Activated naive CD4-positive, alpha-beta T cell treated with anti-CD3 and anti-CD28 coated beads for 36 hours (primary cell): ENCODE measurements at places on chromosomes 16 and 17.

DNA sequence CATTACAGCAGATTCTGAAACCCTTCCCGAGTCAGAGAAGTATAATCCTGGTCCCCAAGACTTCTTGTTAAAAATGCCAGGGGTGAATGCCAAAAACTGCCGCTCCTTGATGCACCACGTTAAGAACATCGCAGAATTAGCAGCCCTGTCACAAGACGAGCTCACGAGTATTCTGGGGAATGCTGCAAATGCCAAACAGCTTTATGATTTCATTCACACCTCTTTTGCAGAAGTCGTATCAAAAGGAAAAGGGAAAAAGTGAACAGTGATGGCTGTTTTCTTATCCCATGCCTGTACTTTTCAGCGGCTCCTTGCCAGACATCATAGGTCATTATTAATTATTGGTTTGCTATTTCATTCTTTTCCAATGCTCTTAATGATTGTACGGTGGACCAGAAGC, 28.1 kb downstream of the ERCC4 start:
- DNase-seq: no peak

DNA sequence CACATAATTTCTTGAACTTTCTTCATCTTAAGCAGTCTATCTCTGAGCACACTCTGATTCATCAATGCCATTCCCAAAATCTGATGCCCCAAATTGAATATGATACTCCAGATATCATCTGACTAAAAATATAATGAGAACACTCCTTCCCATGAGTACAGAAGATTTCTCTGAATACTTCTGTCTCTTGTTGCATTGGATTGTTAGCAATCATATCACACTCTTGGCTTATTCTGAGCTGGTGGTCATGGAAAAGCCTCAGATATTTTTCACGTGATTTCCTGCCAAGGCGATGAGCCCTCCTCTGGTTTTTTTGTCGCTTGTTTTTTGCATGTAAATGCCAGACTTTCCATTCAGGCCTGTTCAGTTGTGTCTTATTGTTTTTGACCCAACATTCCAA, 87.2 kb downstream of the NOG start:
- DNase-seq: no peak

DNA sequence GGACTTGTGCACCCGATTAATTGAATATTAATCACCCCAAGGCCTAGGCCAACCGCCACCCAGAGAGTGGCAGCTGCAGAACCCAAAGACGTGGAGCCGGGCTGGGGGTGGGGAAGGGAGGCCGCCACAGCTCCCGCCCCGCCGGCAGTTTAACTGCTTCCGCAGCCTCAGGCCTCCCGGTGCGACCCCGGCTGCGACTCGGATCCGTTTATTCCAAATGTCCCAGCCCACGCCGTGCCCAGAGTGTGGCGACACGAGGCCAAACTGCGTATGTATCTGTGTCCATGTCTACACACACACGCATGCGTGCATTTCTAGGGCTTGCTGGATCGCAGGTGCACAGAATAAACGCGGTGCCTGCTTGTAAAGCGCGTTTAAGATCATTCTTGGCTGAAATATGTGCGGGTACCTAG, 802 bp upstream of the TOB1 start:
- DNase-seq: peak; percentile 73

DNA sequence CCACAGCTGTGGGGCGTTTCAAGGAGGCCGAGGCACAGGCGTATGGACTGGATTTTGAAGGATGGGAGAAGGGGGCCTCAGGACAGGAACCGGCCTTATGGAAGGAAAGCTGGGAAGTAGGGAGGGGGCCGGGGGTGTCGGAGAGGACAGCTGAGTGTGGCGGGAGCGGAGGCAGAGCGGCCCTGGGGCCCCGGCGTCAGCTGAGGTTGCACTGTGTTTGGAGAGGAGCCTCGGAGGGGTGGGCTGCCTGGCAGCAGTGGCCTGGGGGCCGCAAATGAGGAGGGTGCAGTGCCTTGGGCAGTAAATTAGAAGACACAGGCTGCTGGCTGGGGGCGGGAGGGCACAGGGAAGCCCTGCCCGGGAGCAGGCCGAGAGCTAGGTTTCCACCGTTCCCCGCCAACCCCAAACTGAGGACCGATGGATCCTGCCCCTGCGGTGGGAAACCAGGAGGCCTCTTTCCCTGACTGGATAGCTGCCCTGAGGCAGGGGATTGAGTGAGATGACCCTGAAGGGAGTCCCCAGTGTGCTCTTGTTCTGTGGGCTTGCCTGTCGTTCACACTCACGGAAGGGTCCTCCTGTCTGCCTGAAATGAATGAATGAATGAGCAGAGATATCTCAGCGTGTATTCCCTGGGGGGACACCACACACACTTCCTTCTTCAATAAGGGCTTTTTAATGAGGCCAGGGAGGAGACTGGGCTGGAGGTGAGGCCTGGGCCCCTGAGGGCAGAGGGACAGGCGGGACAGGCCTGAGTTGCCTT, 18.4 kb downstream of the FOXJ1 start:
- DNase-seq: no peak

- DNase-seq: peak; percentile 68
Measured at GRCh38 chr17:33674685-33675084, 381.6 kb upstream of the ASIC2 start.

GRCh38 chr16:62889097-62889496, 852.9 kb upstream of the CDH8 start:
- no peak for DNase-seq

- no peak for DNase-seq
Measured at GRCh38 chr16:79573884-79574283, 26.7 kb downstream of the MAF start.
